KG1 (cell line): ENCODE measurements at places on chromosomes 13 and 19.

GRCh38 chr19:48961051-48961649 lies 4.0 kb upstream of the FTL start:
- DNase-seq: no peak

DNA sequence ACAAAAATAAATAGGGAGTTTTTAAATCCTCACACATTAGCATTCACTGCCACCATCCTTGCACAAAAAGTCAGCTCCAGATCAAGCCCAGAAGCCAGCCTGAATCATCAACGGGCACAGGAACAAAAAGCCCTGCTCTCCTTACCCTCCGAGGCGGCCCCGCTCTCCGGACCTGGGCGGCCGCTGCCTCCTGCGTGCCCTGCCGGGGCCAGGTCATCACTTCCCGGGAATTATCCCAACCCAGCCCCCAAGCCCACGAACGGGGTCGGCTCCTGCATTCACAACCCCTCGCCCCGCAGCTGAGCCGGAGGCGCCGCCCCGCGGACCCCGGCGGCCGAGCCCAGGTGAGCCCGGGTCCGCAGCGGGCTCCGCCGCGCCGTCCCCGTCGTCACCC lies 754 bp downstream of the DNAJB1 start:
- DNase-seq: no peak

DNA sequence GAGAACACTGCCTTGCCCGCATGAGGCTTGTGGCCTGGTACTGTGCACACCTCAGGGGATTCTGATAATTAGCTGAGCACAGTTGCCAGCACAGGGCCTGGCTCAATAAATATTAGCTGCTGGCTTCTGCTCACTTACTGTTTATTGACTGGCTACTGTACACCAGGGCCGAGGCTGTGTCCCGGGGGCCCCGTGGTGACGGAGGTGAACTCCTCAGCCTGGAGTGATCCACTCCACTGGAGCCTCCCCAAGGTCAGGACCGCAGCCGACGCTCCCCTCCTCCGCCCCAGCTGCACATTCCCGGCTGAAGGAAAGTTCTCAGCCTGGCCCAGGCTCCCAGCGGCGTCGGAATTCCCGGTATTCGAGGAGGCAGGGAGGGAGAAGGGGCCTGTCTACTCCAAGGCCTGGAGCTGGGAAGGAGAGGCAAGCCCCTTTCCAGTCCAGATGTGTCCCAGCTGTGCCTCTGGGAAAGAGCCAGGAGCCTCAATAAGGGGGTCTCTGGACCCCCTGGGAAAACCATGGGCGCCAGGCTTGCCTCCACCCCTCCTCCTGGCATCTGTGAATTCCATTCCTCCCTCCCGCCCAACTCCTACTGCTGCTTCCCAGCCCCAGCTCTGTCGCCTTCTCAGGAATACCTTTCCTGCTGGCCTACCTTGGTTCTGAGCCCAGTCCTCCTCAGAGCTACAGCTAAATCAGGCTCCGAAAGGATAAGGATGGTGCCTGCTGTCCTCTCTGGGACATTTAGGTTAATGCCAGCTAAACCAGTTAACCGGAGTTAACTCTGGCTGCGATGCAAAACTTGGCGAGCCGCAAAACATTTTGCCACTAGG lies 7.3 kb downstream of the RPS16 start:
- no peak for DNase-seq

DNA sequence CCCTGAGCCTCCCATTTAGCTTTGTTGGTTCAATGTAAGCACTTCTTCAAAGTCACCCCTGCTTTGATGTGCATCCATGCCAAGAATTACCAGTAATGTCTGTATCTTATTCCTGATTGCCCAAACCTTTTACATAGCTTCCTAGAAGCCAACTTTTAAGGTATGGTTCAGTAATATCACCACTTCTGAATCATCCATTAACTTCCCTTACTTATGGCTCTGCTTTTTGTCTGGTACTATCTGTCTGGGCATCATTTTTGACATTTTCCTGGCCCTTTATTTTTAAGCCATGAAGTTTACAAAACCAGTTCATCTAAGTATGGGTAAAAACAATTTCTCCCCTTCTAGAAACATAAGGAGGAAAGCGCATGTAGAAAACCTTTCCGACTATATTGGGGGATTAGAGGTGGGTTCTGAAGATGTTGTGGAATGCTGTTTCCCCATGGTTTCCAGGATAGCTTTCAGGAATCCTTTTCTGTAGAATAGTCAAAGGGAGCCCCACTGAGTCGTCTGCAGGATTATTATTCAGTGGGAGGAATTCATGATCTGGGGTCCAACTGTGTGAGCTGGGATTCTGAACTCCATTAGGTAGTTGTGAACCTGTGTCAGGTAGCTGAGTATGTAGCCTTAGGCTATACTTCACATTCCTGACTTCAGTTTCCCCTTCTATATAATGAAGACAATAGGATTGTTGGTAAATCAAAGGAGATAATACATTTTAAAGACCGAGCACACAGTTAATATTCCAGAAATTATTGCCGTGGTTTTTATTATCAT lies 163.8 kb downstream of the SUCLA2 start:
- DNase-seq: no peak

DNA sequence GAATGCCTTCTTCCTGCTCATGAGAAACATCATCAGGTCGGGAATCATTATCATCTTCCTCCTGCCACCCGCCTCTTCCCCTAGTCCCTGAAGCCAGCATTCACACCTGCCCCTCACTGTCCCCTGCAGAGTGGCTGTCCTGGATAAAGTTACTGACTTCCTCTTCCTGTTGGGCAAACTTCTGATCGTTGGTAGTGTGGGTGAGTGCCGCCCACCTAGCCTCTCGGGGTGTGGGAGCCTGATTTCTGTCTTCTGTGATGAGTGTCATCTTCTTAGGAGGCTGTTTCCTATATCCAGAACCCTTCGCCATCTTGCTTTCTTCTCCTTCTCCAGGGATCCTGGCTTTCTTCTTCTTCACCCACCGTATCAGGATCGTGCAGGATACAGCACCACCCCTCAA lies 12.5 kb downstream of the SLC44A2 start:
- DNase-seq: no peak

DNA sequence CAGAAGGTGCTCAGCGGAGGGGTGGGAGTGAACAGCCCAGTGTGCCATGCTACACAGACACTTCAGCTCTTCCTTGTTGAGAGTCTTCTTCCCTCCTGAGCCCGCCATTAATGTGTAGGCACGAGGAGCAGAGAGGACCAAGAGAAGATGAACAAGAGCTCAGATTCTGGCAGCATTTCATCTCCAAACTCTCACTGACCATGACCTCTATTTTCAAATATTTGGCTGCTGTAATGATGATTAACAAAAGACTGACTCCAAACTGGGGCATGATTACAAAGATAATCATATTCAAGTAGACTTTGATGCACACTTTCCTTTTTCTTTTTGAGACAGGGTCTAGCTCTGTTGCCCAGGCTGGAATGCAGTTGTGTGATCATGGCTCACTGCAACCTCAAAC lies 236.5 kb downstream of the DCLK1 start:
- no peak for DNase-seq

DNA sequence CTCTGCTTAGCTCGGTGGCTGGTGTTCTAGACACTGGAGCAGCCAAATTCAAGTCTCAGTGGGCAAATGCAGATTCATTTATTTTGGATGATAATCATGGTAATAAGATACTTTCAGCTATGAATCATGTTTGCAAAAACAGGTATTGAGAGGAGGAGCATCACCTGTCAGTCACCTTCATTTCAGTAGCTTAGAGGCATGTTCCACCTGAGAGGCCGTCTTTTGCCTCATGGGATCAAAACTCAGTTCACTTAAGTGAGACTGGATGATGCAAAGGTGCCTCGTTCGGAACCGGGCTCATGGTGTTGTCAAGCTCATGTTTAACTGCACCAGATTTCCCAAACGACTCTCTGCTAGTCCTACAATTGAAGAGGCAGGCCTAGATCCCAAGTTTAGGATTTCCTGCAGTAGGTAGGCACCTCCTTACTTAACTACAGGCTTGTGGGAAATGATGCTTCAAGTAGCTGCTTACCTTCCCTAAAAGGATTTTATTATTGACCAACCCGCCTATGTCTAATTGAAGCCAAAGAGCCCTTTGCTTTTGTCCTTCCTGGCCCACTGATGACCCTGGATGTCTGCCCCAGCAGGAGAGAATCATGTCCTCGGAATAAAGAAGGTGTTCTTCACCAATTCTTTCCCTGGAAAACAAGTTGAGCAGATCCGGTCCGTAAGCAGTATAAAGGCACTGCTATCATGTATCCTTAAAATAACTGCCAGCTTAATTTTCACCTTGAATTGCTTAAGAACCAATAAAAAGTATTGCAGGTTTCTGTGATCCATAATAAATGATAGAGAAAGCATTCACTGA lies 60.0 kb downstream of the ZAR1L start:
- no peak for DNase-seq

GRCh38 chr19:31913103-31913661 lies 432.2 kb upstream of the ZNF507 start:
- DNase-seq: no peak

DNA sequence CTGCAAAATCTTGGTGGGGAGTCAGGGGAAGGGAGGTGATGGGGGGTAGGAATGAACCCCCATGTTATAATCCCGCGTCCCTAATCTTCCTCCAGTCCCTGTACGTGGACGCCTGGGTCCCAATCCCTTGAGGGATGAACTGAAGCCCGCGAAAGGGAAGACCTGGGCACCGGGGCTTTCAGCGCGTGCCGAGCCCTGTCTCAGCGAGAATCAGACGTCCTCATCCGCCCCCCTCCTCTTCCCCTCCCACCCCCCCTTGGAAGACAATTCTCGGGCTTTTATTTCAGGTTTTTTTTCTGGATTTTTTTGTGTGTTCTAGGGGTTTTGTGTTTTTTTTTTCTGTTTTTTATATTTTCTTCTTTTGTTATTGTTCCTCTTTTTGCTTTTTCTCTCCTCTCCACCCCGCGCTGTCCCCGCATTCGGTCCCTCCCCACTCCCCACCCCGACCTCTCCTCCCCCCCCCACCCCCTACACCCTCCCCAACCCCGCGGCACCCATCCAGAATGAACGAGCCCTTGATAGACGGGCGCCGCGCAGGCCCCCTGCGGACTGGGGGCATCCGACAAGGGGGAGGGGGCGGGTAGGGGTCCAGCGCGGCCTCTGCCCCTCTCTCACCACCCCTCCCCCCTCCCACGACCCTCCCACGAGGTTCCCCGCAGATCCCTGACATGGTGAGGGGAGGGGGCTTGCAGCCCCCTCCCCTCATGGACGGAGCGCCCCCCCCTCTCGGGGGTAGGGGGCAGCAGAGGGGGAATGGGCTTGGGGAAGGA lies 10.3 kb downstream of the C19orf81 start:
- DNase-seq: no peak

GRCh38 chr13:112111239-112111857 lies 44.4 kb downstream of the SOX1 start:
- DNase-seq: no peak

DNA sequence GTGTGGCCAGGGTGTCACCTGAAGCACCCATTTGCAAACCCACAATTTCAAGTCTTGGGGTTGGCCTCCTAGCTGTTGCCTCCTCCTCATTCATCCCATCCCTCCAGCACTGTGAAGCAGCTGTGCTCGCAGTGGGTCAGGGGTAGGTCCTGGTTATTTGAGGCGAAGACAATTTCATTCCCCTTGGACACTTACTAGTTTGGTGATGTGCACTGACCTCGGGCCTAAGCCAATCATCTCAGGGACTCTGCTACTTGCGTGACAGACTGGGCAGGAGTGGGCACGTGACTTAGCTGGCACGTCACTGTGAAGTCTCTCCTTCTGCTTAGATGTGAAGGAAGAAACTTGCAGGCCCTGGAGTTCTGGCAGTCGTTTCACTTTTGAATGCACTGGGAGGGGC lies 3.5 kb upstream of the ATP11A start:
- no peak for DNase-seq

DNA sequence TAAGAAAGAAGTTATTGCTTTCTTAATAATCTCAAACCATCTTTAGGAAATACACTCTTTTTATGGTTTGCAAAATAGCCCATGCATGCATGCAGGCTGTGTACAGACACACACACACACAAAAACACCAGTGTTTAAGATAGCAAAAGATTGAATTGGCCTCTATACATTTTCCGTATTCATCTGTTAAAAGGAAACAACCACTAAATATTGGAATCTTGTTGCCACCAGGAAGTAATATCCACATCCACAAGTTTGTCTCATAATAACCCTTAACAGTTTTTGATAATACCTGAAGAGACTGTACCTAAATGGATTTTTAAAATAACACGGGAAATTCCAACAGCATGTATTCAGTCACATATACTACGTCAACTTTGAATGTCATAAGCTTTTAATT lies 7.3 kb upstream of the MAB21L1 start:
- no peak for DNase-seq

- no peak for DNase-seq
These were observed 14.4 kb upstream of the GIPR start for GRCh38 chr19:45653634-45654033.

DNA sequence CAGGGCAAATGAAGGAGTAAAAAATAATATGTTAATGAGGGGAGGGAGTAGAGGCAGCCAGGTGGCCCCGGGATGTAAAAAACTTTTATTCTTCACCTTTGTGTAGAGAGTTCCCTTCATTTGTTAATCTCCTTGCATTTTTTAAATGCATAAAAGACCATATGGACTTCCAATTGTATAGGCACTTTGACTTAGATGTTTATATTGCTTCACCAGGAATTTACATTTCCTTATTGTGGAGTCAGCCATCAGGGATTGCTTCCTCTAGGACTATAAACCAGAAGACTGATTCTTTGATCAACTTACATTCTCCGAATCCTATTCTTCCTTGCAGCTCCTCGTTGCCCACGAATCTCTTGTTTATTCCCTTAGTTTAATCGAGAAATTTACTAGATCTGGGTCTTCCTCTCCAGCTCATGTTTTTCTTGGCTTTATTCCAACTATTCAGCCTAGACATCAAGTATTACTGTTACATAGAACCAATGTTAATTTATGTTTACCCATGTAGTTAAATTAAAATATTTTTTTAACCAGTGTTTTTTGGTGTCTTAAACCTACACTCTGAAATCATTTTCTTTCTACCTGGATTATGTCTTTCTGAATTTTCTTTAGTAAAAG lies 1187.0 kb upstream of the SLC10A2 start:
- no peak for DNase-seq

- no peak for DNase-seq
These were observed 73.8 kb upstream of the FAM216B start for GRCh38 chr13:42707586-42707985.

GRCh38 chr13:50299546-50300249 lies 284.5 kb downstream of the KCNRG start:
- no peak for DNase-seq

DNA sequence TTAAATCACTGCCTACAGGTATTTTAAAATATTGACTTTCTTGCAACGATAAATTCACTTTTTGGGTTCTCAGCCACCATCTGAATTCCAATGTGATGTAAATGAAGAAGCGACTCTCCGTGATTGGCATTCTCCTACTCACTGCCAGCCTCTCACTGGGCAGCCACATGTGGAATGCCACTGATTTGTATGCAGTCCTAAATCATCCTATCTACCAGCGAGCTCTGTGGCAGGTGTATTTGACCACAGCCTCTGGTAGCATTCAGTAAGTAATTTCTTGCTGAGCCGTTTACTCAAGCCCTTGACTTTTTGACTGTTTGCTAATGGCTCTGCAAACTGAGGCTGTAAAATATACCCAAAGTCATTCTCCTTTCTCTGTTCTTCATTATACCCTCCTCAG lies 559.0 kb upstream of the SLC10A2 start:
- no peak for DNase-seq
